ENCODE measurements at places on chromosomes 4 and X.

DNA sequence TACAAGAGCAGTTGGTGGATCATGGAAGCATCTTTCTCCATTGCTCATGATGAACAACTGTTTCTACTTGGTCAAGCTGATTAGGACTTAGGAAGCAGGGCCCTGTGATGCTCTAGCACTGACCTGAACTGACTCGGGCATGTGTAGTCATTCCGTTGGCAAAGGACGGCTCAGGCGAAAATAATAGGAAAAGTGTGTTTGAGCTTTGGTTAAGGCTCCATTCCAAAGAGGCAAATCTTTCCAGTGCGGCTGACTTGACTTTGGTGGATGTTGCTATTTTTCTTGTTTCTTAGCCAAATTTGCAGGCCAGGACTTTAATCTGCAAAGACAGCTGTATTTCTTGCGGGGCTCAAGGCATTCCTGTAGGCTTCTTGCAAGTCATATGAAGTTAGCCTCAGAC, 39.5 kb downstream of the ZNF518B start:
- peak; percentile 50 for DNase-seq

DNA sequence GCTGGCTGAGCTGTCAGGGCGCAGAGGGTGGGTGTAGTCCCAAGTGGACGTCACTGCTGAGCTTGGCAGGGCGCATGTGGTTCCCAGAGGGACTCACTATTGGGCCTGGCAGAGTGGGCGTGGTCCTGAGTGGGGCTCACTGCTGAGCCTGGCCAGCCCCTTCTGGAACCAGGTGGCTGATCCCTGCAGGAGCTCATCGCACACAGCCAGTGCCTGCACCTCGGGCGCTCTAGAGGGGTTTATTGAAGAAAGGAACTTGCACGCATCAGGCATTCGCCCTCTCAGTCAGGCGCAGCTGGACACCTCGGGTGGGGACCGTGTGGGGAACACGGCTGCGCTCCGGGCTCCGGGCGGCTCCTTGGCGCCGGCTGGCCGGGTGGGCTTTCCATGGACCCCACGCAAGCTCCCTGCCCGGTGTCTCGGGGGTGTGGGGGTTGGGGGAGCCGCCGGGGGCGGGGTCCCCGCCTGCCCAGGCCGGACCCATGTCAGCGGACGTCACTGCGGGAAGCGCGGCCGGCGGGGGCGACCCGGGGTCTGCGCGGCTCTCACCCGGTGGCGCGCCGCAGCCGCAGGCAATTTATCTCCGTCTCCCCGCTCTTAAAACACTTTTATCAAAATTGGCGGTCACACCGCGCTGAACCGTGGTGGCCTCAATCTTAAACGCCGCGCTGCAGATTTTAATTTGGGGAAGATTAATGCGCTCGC, 65.4 kb upstream of the NKX1-1 start:
- peak; percentile 18 for DNase-seq

DNA sequence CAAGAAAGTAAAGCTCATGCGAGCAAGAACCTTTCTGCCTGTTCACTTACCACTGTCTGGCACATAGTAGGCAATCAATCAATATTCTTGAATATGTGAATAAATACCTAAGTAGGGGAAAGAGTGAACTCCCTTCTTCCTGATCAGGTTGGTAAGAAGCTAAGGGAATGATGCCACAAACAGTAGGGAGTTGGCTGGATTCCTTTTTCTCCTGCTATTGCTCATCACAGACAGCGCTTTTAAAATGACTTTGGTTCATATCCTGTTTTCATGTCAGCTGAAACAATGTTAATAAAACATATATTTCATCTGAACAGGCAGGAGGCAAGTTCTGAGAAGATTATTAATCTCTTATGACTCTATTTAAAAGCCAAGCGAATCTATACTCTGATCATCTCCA, 99.2 kb downstream of the NSUN7 start:
- DNase-seq = no peak

GRCh38 chr4:23463071-23463470, 426.8 kb downstream of the PPARGC1A start:
- DNase-seq = no peak

- no peak for DNase-seq
Observed at GRCh38 chr4:140222171-140222570, 68.2 kb upstream of the MAML3 start.

DNA sequence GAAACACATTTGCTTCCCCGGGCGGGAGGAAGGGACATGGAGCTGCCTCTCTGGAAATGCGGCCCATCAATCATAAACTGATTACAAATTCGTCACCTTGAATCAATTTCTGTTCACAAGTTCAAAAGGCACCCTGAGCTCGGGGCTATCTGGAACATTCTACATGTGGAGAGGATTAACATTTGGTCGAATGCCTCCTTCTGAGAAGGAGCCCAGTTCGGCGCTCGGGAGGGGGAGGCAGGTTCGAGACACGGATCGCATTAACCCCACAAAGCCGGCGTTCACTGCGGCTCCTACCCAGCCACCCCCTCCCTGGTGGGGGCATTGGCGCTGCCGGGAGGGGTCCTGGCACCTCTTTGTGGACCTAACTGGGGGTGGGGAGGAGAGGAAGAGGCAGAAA, 108.0 kb downstream of the CPZ start:
- DNase-seq = peak; percentile 68

DNA sequence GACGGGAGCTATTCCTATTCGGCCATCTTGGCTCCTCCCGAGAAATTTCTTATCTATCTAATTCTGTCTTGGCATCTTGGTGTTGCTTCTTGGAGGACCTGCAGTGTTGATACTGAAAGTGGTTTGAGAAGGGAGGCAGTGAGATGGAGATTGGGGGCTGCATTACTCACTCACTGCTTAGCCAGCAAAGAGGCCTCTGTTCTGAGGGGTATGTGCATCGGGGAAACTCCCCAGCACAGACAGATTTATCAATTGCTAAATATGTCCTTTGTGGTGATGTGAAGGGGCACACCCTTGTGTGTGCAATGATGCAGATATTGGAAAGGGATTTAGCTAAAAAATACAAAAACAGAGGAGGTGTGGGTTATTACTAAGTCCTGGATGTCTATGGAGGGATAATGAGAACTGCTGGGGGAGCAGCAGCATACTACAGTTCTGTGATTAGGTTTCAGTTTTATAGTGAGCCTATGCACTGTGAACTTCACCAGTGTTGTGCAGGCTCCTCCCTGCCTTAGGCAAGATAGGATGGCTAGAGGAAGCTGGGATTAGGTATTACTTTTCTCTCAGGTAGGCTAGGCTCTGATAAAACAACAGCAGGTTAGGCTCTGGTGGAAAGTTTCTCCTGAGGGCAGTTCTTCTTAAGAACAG, 279.0 kb downstream of the HS3ST1 start:
- no peak for DNase-seq

GRCh38 chrX:148441387-148441786, 59.0 kb upstream of the AFF2 start:
- DNase-seq = no peak

- no peak for DNase-seq
Observed at GRCh38 chr4:83217721-83218522, 66.7 kb downstream of the COQ2 start.

- no peak for DNase-seq
Observed at GRCh38 chr4:187289371-187289770, 565.7 kb upstream of the FAT1 start.

- no peak for DNase-seq
Observed at GRCh38 chrX:154419688-154420401, 8.5 kb downstream of the TAFAZZIN start.

GRCh38 chr4:158169931-158170690, 2.7 kb downstream of the GASK1B start:
- peak; percentile 75 for DNase-seq
